CD4-positive, alpha-beta memory T cell (primary cell): ENCODE measurements at places on chromosomes 3 and 15. TPM values are rescaled to one million over a fixed set of nuclear protein-coding genes. Genes with fewer than 3 reads are reported as not detected.

The UNC13C gene
- not detected for total RNA-seq

The TMEM207 gene
- not detected for total RNA-seq

The TMF1 gene
- 61.0 TPM for total RNA-seq

The SI gene
- total RNA-seq, result not detected

The CA12 gene
- total RNA-seq, result not detected

The NPAP1 gene
- total RNA-seq, result not detected

The CCR3 gene
- total RNA-seq, result 0.29 TPM

The FBXO40 gene
- total RNA-seq, result not detected

The XIRP1 gene
- total RNA-seq, result not detected

The SNRPA1 gene
- 100 TPM for total RNA-seq

The SNX4 gene
- 23.0 TPM for total RNA-seq

The PLS1 gene
- total RNA-seq, result 2.7 TPM

The AMOTL2 gene
- not detected for total RNA-seq

The AMT gene
- 6.4 TPM for total RNA-seq

The XCR1 gene
- total RNA-seq, result not detected

The FETUB gene
- not detected for total RNA-seq

The VPS33B gene
- total RNA-seq, result 27.8 TPM

The IMPG2 gene
- 0.72 TPM for total RNA-seq
